ENCODE measurements at places on chromosomes 4 and X.

DNA sequence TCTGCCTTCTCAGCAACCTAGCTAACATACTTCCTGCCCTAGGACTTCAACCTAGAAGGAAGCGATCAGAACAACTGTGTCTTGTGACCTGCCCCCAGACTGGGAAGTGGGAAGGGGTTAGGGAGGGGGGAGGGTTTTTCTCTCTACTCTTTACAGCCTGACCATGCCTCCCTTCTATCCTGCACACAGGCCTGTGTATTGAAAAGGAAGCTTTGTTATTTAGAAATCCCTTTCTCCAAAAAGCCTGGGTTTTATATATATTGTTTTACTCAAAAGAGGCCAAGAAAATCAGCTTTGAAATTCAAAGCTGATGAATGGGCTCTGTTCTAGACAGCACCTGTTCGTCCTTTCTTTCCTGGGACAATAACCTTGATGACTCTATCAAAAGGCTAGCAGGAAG is 35.2 kb upstream of the SMS start:
- no peak for DNase-seq

- no peak for DNase-seq
Observed at GRCh38 chr4:101174679-101175345, 172.5 kb downstream of the PPP3CA start.

- no peak for DNase-seq
Observed at GRCh38 chr4:129839687-129840086, 743.7 kb downstream of the C4orf33 start.

GRCh38 chr4:126843492-126844067 is 789.2 kb upstream of the INTU start:
- no peak for DNase-seq

DNA sequence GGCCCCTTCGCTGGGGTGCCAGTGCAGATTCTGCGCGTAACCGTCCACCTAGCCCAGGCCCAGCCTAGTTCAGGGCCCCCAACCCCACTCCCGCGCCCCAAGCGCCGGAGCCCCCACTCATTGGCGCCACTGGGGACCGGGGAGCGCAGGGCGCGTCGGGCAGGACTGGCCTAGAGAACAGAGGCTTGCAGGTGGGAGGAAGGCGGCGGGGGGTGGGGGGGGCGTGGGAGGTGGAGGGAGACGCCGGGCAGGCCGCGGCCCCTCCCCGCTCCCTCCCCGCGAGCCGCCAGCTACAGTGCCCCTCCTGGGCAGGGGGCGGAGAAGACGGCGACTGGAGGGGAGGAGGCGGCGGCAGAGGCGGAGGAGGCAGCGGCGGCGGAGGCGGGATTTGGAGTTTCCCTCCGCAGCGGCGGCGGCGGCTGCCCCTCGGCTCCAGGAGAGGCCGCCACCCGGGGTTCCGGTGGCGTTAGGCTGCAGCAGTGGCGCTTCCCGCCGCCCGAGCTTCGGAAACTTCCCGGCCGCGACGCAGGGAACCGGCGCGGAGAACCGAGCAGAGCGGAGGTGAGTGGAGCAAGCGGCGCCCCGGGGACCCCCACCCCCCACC is 4.8 kb upstream of the DUSP9 start:
- no peak for DNase-seq

- DNase-seq = peak; percentile 77
Observed at GRCh38 chr4:2786152-2786671, 6.7 kb upstream of the SH3BP2 start.

GRCh38 chr4:150624055-150624454 is 42.1 kb downstream of the MAB21L2 start:
- DNase-seq = no peak

DNA sequence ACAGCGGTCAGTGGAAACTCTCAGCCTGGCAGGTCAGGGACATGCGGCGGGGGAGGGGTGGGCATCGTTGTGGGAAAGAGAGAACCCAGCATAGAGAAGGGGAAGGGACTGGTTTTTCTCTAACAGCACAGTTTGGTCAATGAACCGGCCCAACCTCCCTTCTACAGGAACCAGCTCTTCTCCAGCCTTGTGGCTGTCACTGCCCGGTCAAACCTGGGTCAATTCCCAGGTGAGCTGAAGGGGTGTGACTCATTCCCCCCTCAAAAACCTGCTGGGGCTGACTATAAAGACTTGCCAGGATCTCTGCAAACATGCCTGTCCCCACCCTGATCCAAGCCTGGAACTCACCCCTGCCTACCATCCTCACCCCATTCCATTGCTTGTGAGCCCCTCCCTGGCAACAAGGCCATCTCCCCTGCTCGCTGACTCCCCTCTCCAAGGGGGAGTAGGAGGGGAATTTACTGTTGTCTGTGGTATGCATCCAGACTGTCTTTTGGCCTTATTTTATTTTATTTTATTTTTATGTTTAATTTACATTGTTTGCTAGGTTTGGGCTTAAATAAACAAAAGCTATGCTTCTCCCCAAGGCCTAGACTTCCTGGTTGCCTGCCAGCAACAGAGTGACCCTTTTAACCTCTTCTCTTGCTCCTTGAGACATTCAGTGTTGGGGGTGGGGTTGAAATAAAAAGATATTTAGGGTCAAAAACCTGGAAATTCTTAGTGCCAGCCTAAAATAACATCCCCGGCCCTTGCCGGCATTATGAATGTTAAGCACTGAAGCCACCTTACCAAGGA is 49.6 kb downstream of the TSC22D3 start:
- DNase-seq = no peak

GRCh38 chr4:88159229-88159725 is 838 bp upstream of the ABCG2 start:
- DNase-seq = no peak

DNA sequence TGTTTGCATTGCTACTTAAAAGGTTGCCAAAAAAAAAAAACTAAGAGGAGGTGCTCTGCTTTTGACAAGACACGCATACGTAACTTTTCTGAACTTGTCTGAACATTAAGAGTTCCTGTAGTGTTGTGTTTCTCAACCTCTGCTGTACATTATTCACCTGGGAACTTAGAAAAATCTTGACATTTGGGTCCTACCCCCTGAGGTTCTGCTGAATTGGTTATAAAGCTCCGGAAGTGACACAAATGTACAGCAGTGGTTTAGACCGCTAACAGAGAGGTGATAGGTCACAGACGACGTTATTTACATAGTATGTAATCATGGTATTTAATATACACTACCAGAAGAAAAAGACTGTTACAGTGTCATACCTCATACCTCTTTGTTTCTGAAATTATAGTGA is 61.1 kb downstream of the CPEB2 start:
- DNase-seq = no peak

DNA sequence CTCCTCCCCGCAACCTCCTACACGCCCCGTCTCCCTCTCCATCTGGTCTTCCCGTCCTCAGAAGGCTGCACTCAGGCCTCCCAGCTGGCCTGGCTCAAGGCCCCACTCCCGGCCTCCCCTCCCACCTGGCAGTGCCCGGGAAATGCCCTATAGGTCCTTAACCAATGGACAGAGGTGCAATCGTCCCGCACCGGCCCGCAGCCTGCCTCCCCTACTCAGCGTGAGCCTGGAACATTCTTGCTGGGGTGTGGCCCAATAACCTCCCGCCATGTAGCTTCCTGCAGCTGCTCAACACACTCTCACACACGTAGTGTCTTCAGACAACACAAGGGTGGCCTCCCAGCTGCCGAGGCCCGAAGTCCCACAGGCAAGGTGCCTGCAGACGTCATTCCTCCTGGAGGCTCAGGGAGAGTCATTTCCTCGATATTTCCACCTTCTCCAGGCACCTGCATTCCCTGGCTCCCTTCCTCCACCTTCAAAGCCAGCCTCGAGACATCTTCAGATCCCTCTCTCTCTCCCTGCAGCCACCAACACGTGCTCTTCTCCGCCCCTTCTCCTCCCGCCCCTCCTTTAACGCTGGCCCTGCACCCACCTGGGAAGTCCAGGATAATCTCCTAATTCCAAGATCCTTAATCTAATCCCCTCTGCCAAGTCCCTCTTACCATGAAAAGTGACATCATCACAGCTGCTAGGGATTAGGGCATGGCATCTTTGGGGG is 56.2 kb downstream of the ADRA2C start:
- DNase-seq = no peak

DNA sequence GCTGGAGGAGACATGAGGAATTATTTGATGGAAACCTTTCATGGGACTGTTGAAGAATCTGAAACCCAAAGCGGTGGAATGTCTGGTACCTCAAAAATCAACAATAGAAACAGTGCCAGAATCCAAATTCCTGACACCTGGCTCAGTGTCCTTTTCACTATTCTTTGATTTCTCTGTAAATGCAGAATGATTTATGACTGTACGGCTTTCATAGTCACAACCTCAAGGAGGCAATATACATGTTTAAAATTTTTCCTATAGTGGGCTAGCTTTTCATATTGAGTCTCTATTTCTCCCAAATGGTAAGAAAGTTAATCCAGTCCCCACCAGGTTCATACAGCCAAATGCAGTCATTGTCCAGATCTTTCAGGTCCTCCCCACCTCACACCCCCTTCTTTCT is 19.3 kb downstream of the DAPP1 start:
- no peak for DNase-seq

- DNase-seq = no peak
Observed at GRCh38 chrX:111560801-111561200, 49.4 kb downstream of the SERTM2 start.

DNA sequence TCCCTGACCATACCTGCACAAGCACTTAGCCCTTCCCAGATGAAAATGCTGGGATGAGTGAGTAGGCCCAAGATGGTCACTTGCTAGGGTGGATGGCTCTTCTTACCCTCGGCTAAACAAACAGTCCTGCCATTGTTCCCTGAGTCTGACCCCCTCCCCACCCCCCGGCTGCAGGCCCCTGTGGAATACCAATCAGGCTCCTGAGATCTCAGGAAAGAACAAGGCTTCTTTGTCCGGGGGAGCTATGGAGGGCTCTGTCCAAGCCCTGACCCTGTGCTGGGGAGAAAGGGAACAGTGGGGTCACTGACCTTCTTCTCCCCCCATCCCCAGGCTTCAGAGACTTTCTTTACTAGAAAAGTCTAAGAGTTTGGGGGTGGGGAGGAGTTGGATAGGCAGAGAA is 6.0 kb downstream of the PLP1 start:
- no peak for DNase-seq

DNA sequence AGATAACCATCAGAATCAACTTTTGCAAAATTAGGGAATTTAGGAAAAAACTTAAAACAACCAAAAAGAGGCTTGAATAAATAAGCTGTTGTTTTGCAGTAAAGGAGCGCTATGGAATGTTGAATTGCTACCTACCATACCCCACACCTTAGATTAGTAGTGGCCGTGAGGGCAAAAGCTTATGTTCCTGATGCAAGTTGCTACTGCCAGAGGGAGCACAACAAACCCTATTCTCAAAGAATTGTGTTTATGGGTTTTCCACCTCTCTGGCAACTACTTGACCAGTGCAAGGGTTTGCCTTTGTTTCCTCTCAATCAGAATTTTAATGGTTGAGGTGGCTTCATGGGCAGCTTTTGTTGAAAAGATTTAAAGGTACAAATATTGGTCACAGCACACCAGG is 268.1 kb downstream of the LAS1L start:
- no peak for DNase-seq

- no peak for DNase-seq
Observed at GRCh38 chr4:924107-925096, 7.7 kb downstream of the GAK start.

- DNase-seq = no peak
Observed at GRCh38 chr4:185840953-185841352, 29.0 kb upstream of the SORBS2 start.

DNA sequence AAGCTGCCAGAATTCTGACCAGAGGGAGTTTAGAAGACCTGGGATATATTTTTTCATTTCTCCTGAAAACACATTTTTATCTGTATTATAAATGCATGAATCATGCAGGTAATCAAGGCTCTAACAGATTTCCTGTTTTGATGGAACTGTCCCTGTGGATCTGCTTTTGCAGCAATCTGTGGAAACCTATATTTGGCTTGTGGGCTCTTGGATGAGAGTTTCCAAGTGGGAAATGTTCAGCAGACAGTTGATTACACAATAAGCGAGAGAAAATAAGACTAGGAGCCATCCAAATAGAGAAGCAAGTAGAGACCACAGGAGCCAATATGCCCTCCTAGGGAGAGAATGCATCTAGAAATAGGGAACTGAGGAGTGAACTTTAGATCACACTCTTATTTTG is 105.0 kb downstream of the NDST3 start:
- no peak for DNase-seq

DNA sequence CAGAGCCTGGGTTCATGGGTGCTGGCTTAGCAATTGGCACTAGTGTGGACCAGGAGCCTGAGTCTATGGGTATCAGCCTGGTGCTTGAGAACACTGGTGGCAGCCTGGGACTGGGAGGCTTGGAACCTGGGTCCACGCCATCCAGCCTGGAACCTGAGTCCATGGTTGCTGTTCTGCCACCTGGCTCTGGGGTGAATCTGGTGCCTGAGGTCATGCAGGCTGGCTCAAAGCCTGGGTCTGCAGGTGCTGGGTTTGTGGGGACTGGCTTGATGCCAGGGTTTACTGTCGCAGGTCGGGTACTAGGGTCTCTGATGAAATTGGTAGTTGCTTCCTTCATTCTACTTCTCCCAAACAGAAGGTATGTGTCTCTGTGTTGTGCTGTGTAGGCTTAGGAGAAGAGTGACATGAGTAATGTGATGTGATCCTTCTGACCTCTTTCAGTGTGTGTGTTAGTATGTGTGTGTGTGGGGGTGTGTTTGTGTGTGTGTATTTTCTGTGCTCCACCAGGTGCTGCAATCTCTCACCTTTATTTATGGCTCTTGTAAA is 517.0 kb upstream of the EPHA5 start:
- no peak for DNase-seq

- DNase-seq = no peak
Observed at GRCh38 chr4:2761035-2761923, 5.1 kb upstream of the TNIP2 start.

- DNase-seq = no peak
Observed at GRCh38 chr4:177455561-177455970, 13.3 kb upstream of the AGA start.

- no peak for DNase-seq
Observed at GRCh38 chr4:85938902-85939301, 421.0 kb downstream of the MAPK10 start.

GRCh38 chr4:108646706-108647105 is 3.7 kb upstream of the OSTC start:
- DNase-seq = no peak

DNA sequence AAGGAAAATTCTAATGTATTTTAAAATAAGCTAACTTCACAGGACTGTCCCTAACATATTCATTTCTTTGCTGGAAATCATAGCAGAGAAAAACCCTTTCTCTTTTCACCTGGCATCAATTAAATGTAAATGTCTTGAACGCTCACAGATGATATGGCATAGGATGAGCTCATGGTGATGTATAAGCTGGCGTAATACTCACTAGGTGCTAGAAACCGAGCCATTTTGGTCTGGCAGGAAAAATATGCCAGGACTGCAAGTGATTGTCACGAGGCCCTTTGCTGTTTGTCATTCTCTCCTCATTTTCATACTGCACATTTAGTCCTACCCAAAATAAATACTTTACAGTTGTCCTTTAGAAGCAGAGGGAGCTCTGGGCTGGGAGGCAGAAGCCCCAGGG is 222.7 kb upstream of the LNX1 start:
- no peak for DNase-seq

GRCh38 chr4:59409647-59410046 is 1790.5 kb upstream of the ADGRL3 start:
- DNase-seq = no peak

GRCh38 chr4:52573551-52573950 is 85.5 kb downstream of the USP46 start:
- no peak for DNase-seq

GRCh38 chr4:8201321-8201781 is 2.3 kb downstream of the SH3TC1 start:
- peak; percentile 10 for DNase-seq

- DNase-seq = no peak
Observed at GRCh38 chr4:36917413-36917812, 327.1 kb upstream of the NWD2 start.
